GM23338 (cell line): ENCODE measurements at places on chromosomes 7 and 10.

- 0 out of 2 replicates have a peak, but pooled peaks cover 7% of the 10 kb centered on the region for H3K4me1 ChIP-seq
- H3K27me3 ChIP-seq = no peaks in the 10 kb centered on the region
- H3K27ac ChIP-seq = no peak overlapping the region
- no peak for DNase-seq
- H3K4me3 ChIP-seq = no peak overlapping the region
- H3K36me3 ChIP-seq = no peaks in the 10 kb centered on the region
Measured at GRCh38 chr10:124675261-124675660, 68.9 kb downstream of the FAM53B start.

GRCh38 chr10:74163319-74164068 lies 12.5 kb downstream of the ADK start:
- no peaks in the 10 kb centered on the region for H3K27me3 ChIP-seq
- H3K4me1 ChIP-seq = no peaks in the 10 kb centered on the region
- DNase-seq = no peak
- no peak overlapping the region for H3K4me3 ChIP-seq

DNA sequence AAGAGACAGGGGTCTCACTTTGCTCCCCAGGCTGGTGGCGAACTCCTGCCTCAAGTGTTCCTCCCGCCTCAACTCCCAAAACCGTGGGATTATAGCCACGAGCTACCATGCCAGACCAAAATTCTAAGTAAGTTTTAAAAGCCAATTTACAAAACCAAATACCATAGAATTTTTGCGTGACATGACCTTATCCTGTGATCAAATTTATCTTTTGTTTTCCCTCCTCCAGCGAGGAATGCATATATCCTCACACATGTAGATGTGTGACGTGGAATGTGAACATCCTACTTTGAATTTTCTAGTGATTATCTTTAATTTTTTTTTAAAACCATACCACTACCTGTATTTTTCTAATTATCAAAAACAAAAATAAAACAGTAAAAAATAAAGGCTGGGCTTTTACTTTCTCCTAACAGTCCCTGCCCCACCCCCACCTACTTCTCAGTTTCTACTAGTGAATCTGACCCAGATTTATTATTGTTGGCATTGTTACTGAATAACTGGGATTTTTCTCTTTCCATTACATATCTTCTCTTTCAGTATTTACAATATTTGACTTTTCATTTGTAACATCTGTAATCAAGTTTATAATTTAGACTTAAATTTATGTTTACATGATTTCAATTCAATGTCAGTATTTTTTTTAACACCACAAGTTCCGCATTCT lies 26.0 kb downstream of the CYTH3 start:
- H3K4me3 ChIP-seq = no peak overlapping the region
- H3K27me3 ChIP-seq = no peaks in the 10 kb centered on the region
- H3K27ac ChIP-seq = peak overlapping the region; percentile 29; the same call in 1 of the 2 replicates
- peaks cover 20% of the 10 kb centered on the region for H3K4me1 ChIP-seq
- H3K36me3 ChIP-seq = no peaks in the 10 kb centered on the region

- no peak overlapping the region for H3K27ac ChIP-seq
- H3K4me3 ChIP-seq = no peak overlapping the region
- peaks cover 13% of the 10 kb centered on the region; the same call in 1 of the 2 replicates for H3K4me1 ChIP-seq
- DNase-seq = no peak
- no peaks in the 10 kb centered on the region for H3K36me3 ChIP-seq
Measured at GRCh38 chr10:30818854-30819253, 189.3 kb upstream of the LYZL2 start.
